ENCODE measurements at places on chromosomes 4 and X.

- no peak for DNase-seq
These were observed 1.9 kb downstream of the TRIM75 start for GRCh38 chr4:165055601-165056000.

DNA sequence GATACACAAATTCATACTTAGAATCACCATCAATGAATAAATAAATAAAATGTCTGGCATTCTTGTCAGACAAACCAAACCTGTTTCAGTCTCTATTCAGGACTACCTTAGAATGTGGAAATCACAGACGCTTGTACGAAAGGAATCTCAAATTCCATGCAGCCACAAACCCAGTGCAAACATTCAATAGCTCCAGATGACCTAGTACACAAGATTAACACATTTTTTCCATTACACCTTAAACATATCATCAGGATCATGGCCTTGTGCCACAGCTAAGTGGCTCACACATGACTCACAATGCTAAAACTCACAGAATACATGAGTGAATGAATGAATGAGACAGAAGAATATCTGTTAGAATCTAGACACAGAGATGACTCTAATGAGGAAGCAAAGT is 134.2 kb downstream of the PWWP3B start:
- DNase-seq, result no peak

DNA sequence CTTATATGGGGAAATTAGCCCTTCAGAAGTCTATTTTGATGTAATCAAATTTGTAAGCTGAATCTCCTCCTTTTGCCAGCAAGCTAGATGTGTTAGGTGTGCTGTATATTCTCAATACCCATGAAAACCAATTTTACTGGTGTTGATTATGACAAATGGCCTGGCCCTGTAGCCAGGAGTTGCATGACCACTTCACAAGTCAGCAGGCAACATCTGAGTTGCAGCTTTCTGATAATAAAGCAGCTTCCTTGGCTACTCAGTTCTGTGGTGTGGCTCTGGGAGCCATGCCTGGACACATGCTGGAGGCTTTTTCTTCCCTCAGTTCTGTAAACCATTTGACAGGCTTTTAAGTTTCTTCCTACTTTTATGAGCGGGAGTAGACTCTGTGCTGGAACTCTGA is 154.1 kb upstream of the CXCL13 start:
- no peak for DNase-seq

- no peak for DNase-seq
These were observed 56.7 kb upstream of the TMEM131L start for GRCh38 chr4:153409412-153409811.

DNA sequence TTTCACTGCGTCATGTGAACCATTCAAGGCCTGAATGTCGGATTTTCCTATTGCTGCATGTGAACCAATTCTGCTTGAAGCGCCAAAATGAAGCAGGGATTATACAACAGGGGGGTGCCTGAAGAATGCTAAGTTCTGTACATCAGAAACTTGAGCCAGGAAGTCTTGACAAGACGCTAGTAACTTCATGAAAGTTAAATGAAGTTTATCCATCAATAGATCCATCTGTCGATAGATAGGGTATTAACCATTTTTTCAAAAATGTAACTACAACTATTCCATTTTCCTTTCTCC is 590 bp upstream of the NAF1 start:
- no peak for DNase-seq

- no peak for DNase-seq
These were observed 63.8 kb upstream of the FAM120C start for GRCh38 chrX:54246866-54247265.

DNA sequence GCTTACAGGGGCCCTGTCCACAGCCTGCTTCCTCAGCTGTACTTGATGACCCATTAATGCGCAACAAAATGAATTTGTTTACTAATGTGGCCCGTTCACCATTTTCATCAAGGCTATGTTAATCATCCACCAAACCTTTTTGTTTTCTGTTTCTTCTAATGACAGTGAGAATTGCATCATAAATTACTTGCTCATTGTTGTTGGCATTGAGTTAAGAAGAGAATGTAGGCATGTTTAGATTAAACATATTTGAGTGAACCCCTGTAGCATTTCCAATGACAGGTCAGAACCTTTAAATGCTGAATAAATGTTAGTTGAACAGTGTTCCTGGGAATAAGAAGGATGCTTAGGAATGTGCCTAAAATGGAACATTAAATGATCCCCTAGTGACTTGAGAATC is 183.4 kb downstream of the SPRY1 start:
- no peak for DNase-seq

- DNase-seq, result no peak
These were observed 63.6 kb upstream of the UGT2B15 start for GRCh38 chr4:68734095-68734494.

- no peak for DNase-seq
These were observed 42.2 kb downstream of the SMARCA5 start for GRCh38 chr4:143555676-143556075.

DNA sequence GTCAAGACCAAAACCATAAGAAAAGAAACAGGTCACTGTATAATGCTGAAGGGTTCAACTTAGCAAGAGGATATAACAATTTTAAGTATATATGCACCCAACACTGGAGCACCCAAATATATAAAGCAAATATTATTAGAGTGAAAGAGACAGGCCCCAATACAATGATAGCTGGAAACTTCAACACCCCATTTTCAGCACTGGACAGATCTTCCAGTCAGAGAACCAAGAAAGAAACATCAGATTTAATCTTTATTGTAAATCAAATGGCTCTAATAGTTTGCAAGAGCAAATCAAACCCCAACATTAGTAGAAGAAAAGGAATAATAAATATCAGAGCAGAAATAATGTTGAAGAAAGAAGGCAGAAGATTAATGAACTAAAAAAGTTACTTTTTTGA is 36.2 kb downstream of the MAGED4 start:
- no peak for DNase-seq

GRCh38 chr4:4256799-4257198 is 8.8 kb upstream of the TMEM128 start:
- no peak for DNase-seq

DNA sequence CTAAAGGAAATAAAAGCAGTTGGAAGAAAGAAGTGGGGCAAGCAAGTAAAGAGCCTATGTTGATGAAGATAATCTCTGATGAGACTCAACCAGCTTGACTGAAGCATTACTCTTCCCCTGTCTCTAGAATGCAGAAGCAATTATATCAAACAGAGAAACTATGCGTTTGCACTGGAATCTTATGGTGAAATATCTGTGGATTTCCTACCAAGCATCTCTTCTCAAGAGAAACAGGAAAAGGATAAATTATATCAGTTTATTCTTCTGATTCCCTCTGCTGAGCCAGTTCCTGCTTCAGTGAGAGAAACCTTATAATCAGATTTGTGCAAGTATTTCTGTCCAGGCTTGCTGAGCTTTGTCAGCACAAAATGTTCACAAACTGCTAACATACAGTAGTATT is 316.7 kb upstream of the SLC7A11 start:
- DNase-seq, result no peak

GRCh38 chrX:72143609-72143907 is 11.8 kb upstream of the RTL5 start:
- DNase-seq, result no peak

- no peak for DNase-seq
These were observed 146.4 kb upstream of the EOLA2 start for GRCh38 chrX:150084496-150085229.

- DNase-seq, result no peak
These were observed 38.6 kb upstream of the NEIL3 start for GRCh38 chr4:177271091-177271490.

GRCh38 chrX:45743081-45743533 is 542.4 kb upstream of the DIPK2B start:
- DNase-seq, result no peak

DNA sequence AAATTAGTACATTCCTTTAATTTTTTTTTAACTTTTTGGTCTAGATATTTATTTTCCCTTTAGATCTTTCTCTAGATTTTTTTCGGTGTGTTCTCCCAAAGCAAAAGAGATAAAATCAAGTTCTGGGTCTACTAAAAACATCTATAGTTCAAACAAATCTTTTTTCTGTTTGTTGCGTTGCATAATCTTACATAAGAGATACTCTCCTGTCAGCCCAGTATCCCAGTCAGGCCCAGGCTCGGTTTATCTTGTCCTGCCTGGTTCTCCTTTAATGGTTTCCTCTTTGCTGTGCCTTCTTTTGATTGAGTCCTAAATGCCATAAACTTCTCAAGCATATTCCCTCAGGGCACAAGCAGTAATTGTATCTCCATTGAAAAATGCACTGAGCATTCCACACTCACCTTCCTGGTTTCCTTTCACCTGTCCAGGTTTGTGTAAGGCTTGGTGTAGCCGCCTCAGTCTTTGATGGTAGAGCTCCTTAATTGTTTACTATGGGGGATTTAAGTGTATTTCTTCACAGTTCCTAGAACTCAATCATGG is 104.9 kb downstream of the TMEM131L start:
- DNase-seq, result no peak
